ENCODE measurements at places on chromosomes 3 and 15. TPM values are rescaled to one million over a fixed set of nuclear protein-coding genes. Genes with fewer than 3 reads are reported as not detected.
A peak's percentile ranks its signal among the peaks of the same experiment; 100 is the strongest.

GRCh38 chr3:119681279-119681678 is 4.1 kb upstream of the COX17 start:
- DNase-seq: peak; percentile 78

The BOC gene
- total RNA-seq: 4.4 TPM

The SERPINI2 gene
- total RNA-seq: not detected

DNA sequence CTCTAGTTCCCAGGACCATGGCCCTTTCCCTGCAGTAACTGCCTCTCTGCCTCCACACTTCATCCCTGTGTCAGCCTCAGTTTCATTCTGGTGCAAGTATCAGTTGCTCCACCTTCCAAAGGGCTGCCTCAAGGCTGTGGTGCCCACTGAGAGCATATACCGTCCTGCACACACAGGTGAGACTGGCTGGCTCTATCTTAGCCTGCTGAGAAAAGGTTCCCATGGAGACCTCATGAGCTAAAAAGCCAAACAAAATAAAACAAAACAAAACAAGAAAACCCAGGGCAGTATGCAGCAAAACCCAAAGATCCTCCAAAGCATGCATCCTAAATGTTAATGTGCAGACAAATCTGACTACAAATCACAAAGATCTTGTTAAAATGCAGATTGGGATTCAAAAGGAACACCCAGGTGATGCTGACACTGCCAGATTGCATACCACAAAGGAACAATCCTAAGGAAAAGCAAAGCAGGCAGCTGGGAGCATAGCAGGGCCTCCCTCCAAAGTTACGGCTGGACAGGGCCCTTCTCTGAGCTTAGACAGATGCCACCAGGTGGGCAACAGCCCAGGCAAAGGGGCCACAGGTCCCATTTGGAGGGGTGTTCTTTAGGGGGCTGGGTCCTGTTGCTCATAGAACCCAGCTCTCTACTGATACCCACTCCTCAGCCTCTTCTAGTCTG is 76.3 kb upstream of the SLCO2A1 start:
- DNase-seq: no peak

The LZTFL1 gene
- total RNA-seq: 14.2 TPM

The FBXO40 gene
- not detected for total RNA-seq

The RASGRP1 gene
- total RNA-seq: not detected

DNA sequence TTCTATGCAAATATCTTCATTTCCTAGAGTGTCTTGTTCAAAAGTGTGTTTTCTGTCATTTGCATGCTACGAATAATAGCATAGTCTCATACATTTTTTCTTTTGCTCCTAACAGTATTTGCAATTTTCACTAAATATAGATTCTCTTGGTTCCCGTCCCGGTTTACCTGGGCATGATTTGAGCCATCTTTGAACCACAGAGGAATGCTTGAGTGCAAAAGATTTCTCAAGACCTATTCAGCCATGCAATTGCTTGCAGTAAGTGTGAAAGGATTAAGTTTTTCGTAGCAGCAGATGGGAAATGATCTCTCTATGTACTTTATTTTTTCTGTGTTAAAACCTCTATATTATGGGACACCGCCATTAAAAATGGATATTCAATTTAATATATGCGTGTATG is 733.0 kb downstream of the ZPLD1 start:
- no peak for DNase-seq

The RTP1 gene
- total RNA-seq: not detected

DNA sequence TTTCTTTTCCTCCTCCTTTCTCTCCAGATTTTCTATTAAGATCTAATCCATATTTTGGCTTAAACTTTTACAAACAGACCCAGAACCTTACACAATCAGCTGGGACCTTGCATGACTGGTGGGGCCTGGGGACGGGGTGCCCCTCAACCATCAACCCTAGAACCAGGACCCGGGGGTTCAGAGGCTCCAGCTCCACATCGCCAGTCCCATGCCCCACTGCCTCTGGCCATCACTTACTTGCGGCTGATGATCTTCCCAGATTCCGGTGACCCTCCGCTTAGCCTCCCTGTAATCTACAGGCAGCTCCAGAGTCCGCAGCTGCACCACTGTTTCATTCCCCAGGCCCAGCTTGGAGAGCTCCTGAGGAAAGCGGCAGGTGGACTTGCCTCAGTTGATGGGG is 36.8 kb downstream of the PGPEP1L start:
- no peak for DNase-seq

DNA sequence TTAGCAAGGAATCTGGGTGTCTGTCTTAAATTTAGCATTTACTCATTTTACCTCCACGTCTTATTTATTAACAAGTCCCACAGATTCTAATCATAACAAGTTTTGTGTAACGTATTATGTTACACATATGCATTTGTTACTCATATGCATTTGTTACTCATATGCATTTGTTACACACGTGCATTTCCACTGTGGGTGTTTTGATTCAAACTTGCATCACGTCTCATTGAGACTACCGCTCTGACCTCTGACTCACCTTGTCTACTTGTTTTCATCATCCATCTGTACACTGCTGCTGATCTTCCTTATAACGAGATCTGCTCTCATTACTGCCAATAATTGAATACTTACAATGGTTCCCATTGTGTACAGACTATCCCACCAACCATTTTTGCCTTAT is 1141.4 kb downstream of the TBL1XR1 start:
- no peak for DNase-seq

DNA sequence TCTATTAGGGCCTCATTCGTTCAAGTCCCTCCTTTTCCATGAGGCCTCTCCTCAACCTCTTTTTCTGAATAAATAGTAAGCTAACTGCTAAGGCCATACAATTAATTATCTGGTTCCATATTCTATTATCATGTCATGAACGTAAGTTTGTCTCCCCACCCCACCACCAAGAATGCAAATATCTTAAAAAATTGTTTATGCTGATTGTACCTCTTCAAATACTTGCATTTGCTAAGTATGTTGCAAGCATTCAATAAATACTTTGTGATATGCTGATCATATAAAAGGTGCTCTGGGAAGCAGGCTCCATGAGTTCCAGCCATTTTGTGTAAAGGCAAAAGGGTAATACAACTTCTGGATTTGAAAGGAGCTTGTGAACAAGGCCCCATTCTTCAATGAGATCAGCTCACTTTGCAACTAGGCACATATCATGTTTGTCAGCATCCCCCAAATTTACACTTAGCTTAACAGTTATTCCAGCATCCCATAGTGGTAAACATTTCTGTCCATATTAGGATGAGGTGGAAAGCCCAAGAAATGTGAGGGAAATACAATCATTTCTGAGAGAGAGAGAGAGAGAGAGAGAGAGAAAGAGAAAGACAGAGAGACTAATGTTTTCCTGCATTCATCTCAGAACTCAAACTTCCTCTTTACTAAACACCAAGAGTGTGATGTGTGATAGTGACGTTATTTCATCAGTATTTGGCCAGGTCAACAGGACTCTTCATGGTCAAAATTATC is 33.2 kb downstream of the SLC12A8 start:
- DNase-seq: no peak

The GOLGA6A gene
- total RNA-seq: not detected

DNA sequence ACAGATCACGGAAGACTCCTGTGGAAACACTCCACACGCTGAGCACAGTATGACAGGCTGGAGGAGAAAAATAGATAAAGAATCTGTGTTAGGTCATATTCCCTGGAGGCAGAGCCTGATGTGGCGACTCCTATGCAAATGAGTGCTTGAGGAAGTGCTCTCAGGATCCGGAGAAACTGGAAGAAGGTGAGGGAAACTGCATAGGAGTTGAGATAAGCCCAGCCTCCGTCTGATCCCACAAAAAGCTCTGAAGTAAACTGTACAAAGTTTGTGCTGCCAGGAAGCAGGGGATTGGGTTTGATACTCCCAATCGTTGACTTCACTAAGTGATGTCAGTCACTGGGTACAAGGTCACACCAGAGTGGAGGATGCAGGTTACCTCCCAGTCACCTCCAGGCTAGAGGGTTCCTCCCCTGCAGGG is 33.4 kb downstream of the OSBPL10 start:
- DNase-seq: no peak

The PDIA5 gene
- 24.6 TPM for total RNA-seq

The CPEB1 gene
- 3.3 TPM for total RNA-seq

GRCh38 chr3:11300970-11301369 is 28.8 kb downstream of the ATG7 start:
- DNase-seq: no peak

DNA sequence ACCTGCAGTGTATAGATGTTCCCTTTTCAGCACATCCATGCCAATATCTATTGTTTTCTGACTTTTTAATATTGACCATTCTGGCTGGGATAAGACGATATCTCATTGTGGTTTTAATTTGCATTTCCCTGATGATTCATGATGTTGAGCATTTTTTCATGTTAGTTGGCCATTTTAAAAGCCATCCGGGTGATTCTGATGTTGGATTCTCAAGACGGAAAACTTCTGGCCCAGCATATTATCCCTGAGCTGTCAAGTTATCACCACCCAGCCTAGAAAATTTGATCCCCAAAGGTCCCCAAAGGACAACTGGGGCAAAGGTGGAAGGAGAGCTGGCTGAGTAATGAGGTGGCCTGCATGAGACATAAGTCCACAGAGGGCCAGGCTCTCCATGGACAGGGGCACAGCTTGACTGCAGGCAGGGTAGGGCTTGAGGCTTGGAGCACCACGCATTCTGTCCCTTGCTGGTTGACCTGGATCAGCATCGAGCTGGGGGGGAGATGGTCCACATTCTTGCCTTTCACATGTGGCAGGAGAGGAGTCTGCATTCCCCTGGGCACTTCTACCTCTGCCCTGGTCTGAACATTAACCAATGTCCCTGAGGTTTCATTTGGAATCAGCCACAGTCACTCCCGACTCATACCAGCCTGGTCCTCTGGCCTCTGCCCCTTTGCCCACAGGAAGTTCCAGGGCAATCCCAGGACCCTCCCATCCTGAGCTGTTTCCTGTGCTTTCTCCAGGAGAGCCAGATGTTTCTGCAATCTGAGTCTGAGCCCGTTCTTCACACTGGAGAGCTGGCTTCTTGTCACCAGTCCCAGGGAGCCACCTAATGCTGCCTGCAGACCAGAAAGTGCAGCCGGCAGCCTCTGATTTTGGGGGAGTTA is 69.2 kb downstream of the ISG20 start:
- no peak for DNase-seq

DNA sequence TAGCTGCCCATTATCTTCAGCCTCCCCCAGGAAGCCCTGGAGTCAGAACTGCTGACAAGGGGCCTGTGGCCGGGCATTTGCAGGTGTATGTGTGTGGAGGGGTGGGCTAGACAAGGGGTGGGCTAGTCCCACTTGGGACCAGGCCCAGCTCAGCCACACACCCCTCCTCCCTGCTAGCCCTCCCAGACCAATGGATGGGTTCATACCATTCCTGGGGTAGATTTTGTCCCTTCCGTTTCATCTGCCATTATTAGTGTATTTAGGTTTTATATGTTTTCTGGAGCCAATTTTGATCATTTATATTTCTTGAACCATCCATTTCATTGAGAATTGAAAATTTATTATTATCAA is 42.2 kb downstream of the MRAS start:
- no peak for DNase-seq

The DUOXA2 gene
- total RNA-seq: not detected
